ENCODE measurements at places on chromosomes 6 and 20.

DNA sequence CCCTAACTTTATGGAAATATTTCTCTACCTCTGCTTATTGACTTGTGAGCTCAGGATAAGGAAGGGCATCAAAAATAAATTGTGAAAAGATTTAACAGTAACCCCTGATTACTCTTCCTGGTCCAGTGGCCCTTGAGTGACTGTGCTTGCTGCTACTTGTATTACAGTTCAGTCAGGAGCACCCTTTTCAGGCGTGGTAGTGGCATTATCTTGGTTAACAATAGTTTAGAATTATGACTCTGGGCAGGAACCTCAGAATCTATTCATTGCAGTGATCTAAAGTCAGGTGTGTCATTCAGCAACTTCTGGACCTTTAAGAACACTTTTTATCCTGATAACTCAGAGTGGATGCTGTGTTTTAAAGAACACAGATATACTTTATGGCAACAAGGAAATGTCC is 43.4 kb downstream of the FAM135A start:
- no peak for DNase-seq

DNA sequence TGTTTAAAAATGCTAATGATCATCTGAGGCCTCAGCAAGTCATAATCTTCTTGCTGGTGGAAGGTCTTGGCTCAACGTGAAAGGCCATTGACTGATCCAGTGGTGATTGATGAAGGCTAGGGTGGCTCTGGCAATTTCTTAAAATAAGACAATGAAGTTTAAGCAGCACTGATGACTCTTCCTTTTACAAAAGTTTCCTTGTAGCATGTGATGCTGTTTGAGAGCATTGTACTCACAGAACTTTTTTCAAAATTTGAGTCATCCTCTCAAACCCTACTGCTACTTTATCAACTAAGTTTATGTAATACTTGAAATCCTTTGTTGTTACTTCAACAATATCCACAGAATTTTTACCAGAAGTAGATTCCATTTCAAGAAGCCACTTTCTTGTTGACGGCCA is 382.3 kb downstream of the ESR1 start:
- DNase-seq: no peak

GRCh38 chr20:58584881-58585752 is 66.0 kb upstream of the STX16 start:
- DNase-seq: no peak

DNA sequence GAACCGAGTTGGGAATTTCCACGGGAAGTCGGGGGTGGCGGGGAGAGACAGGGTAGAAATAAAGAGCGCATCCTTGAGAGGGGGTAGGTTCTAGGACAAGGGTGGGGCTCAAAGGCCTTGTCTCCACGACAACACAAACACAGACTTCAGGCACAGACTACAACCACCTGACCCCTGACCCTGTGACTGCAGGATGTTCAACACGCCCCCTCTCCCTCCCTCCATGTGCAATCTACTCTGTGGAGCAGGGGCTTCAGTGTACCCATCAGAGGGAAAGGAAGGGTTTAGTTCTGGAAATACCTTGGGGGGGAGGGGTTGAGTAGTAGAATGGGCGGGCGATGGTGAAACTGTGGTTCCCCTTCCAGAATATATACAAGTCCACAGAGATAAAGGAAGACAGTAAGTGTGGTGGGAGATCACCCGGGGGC is 651 bp upstream of the TAPBP start:
- peak; percentile 73 for DNase-seq

DNA sequence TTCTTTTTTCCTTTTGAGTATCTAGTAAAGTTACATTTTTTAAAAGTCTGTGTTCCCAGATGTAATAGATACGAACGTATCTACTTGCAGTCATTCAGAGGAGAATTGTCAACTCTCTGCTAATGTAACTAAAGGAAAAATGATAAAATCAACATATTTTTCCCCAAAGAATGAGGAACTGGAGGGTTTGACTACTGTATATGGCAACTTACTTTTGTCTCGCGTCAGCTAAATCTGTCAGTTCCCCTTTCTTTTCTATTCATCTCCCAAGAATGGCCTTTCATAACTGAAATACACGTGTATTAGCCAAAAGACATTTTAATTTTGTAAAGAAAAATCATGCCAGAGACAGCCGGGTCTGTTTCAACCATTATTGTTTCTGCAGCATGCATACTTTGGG is 5.4 kb downstream of the EYA2 start:
- no peak for DNase-seq

DNA sequence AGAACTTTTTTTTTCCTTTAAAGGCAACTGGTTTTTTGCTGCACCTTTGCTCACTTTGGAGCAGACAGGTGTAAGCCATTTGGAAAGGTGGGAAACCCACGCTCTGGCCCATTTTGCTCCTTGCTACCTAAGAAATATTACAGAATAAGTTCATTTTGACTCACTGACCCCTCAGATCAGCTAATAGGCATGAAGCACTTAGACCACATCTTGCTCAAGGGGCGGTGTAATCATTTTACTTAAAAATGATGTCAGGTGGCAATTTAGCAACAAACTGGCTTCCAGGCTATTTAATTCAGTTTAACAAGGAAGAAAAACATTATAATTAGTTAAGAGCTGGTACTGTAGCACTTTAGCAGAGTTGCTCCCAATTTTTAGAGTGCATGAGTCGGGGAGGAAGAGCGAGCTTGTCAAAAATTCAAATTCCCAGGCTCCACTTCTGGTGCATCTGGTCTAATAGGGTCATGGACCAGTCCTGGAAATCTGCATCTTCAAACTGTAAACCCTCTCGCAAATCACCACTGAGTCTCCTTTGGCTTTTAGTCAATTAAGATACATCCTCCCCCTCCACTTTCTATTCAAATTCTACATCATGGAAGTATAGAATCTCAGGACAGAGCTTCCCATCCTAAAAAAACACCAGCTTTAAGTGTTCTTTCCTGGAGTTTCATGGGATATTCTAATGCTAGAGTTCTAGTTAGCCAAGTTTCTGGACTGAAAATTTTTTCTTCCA is 38.2 kb downstream of the JAG1 start:
- no peak for DNase-seq

DNA sequence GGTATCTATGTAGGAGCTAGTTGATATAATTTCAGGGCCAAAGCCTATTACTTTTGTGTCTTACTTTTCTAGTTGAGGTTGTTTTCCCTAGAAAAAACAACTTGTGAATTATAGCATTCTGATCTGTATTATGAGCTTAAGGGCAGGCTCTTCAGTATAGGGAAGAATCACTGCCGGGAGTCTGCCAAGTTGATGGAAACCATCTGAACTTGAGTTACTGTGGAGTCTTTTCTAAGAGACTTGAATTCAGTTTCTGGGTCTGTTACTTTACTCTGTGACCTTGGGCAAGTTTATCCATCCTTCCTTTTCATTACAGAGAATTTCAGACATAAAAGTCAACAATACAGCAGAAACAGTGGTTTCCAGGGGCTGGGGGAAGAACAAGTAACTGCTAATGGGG is 2.1 kb upstream of the CASS4 start:
- DNase-seq: no peak

- no peak for DNase-seq
Measured at GRCh38 chr6:41325446-41326066, 9.9 kb upstream of the NCR2 start.

- no peak for DNase-seq
Measured at GRCh38 chr6:11069760-11070159, 23.9 kb upstream of the SMIM13 start.

DNA sequence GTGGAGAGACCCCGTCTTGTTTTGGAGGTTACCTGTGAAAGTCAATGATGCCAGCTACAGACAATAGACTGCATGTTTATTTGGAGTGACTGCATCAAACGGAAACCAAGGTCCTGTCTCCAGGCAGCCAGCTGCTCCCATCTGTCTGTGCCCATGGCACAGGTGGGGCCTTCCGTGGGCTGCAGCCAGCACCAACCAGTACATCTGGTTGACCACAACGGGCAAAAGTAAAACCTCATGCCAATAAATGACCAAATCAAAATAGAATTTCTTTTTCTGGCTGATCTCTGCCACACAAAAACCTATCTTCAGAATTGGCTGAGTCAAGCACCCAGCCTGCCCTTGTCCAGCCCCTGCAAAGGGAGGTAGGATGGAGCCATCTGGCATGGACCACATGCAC is 33.5 kb downstream of the DLL1 start:
- no peak for DNase-seq

GRCh38 chr20:3242172-3242692 is 3.2 kb upstream of the SLC4A11 start:
- DNase-seq: no peak

GRCh38 chr20:51468636-51469035 is 73.9 kb downstream of the NFATC2 start:
- no peak for DNase-seq

DNA sequence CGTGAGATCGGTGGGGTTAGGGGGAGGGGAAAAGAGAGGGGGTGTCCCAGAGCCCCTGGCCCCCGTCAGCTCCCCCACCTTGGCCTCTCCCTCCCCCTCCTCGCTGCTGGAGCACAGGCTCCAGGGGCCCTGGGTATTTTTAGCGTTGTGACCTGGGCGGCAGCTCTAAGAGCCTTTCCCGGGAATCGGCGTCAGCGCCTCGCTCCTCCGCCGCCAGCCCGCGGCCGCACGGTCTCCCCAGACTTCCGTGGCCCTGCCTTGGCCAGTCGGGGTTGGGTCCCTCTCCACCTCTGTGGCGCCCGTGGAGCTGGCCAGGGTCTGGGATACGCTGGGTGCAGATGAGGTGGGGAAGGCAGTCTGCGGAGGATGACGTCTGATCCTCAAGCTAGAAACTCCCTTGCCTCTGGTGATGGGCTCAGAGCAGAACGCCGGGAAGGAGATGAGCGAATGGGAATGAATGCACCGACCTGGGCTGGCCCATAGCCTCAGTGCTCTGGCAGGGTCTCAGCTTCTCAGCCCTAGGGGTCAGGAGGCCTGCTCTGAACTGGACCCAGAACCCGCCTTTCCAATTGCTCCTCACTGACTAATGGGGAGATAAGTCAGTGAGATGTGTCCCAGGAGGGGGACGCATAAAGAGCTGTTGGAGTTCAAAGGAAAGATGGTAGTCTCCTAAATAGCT is 883 bp upstream of the DBNDD2 start:
- DNase-seq: peak; percentile 10

DNA sequence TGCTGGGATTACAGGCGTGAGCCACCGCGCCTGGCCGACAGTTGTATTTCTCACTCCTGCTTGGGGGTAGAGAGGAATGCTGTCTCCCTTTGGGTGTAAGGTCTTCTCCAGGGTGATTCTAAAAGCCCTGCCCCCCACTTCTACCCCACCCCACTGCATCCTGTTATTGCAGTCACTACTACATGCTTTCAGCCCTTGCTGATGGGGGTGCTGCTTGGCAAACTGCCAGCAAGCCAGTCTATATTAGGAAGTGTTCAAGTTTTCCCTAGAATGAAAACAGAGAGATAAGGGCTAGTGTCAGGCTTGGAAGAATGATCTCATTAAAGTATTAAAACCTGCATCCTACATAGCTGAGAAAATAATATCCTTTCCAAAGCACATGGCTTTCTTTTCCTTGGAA is 31.3 kb downstream of the TTI1 start:
- no peak for DNase-seq

- no peak for DNase-seq
Measured at GRCh38 chr20:61756966-61757677, 308.6 kb downstream of the TAF4 start.

DNA sequence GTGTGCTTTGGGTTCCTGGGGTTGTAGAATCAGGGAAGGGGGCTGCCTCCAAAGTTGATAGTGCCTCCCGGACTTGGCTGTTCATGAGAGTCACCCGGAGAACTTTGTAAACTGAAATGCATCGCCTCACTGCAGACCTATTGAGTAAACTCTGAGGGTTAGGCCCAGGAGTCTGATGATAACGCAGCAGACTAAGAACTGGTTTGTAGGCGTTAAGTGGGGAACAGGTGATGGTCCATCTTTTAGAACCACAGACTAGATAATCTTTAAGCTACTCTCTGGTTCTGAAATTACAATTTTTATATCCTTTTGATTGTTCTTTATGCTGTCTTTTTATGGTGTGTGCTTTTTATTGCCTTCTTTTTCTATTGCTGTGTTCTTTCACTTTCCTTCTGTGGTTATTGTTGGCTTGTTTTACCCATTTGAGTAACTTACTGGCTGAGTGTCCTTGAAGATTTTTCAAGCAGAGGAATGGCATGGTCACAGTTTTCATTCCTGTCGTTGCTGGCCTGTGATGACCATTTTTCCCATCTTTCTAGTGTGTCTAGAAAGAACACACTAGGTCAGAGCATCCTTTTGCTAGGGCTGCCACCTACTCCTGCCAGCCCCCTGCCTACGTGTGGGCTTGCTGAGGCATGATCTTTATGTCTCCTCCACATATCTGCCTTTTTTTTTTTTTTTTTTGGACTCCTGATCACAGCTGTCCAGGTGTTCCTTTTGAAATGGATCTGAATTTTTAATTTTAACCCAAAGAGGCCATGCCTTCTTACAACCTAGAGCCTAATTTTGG is 30.9 kb downstream of the LRRC1 start:
- DNase-seq: no peak

DNA sequence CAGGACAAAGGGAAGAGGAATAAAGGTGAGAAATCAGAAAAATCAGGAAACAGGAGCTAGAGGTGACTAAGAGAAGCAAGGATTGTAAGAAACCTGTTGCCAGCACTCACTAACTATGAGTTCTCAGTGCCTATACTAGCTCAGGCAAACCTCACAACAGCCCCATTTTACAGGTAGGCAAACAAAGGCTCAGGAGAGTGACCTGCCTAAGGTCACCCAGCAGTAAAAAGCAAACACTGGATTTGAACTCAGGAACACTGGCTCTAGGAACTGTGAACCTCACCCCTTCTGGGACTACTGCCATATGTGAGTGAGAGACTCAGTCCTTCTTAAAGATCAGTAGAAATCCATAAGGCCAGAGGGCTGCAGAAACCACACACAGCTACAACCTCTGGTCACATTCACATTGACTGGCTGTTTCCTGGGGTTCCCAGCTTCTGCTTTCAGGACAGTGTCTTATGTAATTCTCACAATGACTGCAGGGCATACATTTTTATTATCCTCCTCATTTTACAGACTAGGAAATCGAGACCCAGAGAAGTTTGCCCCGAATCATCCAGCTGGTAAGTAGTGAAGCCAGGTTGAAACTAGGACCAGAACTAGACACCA is 80.7 kb upstream of the MAFB start:
- DNase-seq: no peak

DNA sequence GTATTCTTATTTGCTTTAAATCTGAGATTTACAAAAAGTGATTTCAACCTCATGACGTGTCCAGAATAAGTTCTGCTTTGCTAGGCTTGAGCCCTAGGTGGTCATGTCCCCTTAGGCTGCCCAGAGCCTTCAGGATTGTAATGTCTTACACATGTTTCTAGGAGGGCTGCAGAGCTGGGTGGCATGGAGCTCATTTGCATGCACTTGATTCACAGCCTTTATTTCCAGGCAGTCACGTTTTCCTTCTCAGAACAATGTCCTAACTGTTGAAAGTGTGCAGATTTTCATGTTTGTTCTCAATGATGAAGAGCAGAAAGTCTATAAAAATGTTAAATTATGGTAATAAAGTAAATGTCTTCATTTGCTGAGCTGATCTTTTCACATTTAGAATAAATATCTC is 448.6 kb upstream of the SOX4 start:
- DNase-seq: no peak

DNA sequence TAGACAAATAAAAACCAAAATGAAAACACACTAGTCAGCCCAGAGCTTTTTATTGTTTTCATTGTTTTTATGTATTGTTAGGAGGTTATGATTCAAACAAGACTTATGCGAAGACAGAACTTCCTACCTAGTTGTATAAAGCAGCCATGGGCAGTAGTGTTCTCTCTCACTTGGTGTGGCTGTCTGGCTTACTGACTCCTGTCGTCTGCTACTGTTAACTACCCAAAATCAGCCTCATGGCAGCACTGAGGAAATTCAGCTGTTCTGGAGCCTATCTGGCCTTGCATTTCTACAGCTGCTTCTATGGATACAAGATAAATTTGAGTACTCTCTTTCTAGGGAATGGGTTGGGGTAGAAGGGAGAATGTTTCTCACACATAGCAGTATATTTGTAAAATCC is 20.4 kb downstream of the VTA1 start:
- no peak for DNase-seq
